ENCODE measurements at places on chromosomes 3 and 15.
A peak's percentile ranks its signal among the peaks of the same experiment; 100 is the strongest.

GRCh38 chr3:184514171-184514490, 47.5 kb upstream of the EPHB3 start:
- no peak for DNase-seq

DNA sequence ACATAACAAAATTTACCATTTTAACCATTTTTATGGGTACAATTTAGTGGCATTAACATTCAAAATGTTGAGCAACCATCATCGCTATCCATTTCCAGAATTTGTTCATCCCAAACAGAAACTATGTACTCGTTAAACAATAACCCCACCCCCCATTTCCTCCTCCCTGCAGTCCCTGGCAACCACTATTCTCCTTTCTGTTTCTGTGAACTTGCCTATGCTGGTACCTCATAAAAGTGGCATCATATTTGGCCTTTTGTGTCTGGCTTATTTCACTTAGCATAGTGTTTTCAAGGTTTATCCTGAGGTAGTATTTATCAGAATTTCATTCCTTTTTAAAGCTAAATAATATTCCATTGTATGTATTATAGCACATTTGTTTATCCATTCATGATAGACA, 32.4 kb downstream of the C3orf80 start:
- no peak for DNase-seq

GRCh38 chr15:51736751-51737521, 519 bp downstream of the LYSMD2 start:
- DNase-seq = peak; percentile 34

- DNase-seq = peak; percentile 31
Measured at GRCh38 chr15:52790941-52791751, 1.0 kb upstream of the ONECUT1 start.

GRCh38 chr3:27613846-27614500, 108.2 kb downstream of the EOMES start:
- no peak for DNase-seq

- no peak for DNase-seq
Measured at GRCh38 chr3:177596248-177596815, 399.1 kb upstream of the TBL1XR1 start.

DNA sequence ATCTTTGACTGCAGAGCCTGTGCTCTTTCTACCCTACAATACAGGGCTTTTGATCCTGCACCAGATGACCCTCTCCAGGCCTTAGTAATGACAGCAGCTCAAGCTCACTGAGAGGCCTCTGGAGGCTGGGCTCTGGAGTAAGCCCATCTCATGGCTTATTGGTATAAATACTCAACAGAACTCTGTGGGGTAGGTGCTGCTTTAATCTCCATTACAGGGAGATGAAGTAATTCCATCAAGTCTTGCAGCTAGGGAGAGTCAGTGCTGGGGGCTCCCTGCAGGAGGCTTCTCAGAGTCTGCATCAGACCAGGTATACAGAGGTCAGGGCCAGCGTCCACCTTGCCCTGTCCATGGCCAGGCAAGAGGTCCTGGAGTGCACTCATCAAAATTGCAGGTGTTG, 89.2 kb upstream of the SLC6A11 start:
- no peak for DNase-seq

GRCh38 chr15:25339431-25339830, 99.4 kb downstream of the UBE3A start:
- DNase-seq = no peak

DNA sequence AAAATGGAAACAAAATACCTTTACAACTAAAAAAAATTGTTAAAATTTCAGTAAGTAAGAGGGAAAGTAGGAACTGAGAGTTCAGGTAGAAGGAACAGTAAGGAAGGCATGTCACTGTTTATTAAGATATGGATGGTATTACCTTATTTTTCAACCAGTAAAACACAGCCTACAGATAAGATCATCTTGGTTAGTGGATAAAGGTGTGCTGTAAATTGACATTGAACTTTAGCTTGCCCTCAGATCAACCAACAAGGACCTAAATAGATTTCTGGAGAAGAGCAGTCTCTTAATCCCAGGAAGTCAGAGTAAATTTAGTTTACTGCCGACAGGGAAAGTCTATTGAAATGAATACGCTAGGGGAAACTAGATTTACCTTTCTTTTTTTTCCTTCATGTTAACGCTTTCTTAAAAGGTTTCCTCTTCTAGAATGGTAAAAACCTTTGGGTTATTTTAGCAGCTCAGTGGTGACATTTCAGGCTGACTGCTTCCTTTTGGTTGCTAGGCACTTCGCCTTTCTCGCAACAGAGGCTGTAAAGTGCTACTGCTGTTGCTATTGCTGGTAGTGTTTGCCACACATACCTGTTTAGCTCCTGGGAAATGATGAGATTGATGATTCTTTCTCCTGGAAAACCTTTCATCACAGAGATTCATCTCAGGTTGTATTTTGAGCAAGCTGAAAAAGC, 12.9 kb downstream of the DZIP3 start:
- DNase-seq = no peak

DNA sequence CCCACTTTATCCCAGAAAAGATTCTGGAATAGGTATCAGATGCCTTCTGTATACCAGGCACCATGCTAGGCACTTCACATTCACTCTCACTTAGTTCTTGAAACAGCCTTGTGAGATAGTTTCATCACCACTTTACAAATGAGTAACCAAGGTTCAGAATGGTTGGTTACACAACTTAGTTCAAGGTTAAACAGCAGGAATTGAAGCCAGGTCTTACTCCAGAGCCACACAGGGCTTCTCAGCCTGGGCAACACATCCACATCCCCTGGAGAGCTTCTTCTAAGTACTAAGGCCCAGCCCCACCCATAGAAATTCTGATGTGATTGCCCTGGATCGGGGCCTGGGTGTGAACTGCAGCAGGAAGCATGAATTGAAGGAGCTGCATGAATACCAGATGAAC, 18.6 kb downstream of the WHAMM start:
- no peak for DNase-seq

- no peak for DNase-seq
Measured at GRCh38 chr3:8164145-8164544, 337.5 kb upstream of the LMCD1 start.

- DNase-seq = no peak
Measured at GRCh38 chr3:122415104-122415744, 638 bp downstream of the WDR5B start.

- no peak for DNase-seq
Measured at GRCh38 chr3:197339841-197340520, 41.6 kb upstream of the DLG1 start.

- no peak for DNase-seq
Measured at GRCh38 chr3:19173945-19174344, 25.6 kb downstream of the KCNH8 start.

DNA sequence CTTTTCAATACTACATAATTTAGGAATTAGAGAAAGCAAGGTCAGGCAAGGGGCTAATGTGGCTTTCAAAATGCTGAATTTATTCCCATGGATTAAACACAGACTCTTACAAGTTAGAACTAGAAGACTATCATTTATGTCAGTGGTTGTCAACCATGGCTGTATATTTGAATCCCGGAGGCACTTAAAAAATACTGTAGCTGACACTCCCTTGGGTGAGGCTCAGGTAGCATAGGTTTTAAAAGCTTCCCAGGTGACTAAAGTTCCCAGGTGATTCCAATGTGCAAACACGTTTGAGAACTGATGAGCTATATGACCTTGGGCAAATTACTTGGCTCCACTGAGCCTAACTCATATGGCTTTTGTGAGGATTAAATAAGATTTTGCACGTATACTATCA, 29.6 kb downstream of the AAGAB start:
- no peak for DNase-seq

DNA sequence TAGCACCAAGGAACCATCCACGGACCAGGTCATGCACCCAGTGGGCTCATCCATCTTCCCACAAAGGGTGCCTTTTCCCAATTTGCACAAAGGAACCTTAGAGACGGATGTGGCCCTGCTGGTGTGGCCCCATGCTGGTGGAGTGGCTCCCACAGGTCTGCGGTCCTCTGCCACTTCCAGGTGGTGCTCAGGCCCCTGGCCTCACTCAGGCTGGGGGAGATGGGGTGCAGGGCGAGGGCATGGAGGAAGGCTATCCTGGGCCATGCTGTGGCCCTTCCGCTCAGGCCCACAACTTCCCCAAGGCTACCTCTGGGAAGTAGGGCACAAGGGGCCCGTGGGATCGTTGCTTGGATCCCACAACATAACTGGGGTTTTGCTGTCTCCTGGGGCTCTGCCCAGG, 5.2 kb upstream of the SYNM start:
- DNase-seq = no peak

GRCh38 chr3:105402287-105402801, 35.6 kb downstream of the ALCAM start:
- DNase-seq = no peak

GRCh38 chr3:79898907-79899306, 131.1 kb upstream of the ROBO1 start:
- DNase-seq = no peak

All from NCI-H1436 (cell line).